ENCODE measurements at places on chromosomes 6 and 20.

GRCh38 chr6:21596949-21597682 lies 3.6 kb downstream of the SOX4 start:
- peak; percentile 40 for DNase-seq

GRCh38 chr6:88616380-88616779 lies 347.0 kb downstream of the RNGTT start:
- no peak for DNase-seq

GRCh38 chr20:12358655-12359009 lies 440.9 kb downstream of the BTBD3 start:
- DNase-seq = no peak

DNA sequence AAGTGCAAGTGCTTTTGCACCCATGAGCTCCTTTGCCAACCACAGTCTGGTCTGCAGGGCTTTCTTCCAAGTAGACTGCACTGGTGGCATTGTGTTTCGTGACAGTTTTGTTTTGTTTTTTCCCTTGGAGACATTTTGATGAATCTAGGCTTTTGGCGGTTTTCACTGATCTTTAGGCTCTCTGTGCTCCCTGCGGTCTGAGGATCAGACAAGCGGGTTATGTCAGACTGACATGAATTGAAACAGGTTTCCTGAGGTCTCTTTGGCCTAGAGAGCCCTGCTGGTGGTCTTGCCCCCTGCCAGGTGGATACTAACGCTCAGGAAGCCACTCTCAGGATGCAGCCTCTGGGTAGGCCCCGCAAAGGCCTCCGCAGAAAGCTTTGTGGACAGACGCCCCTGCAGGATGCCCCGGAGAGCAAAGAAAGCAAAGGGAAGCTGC lies 555.4 kb upstream of the AGPAT4 start:
- DNase-seq = no peak

GRCh38 chr6:70707893-70708292 lies 40.2 kb downstream of the SMAP1 start:
- DNase-seq = no peak

GRCh38 chr6:167578371-167578901 lies 248.3 kb upstream of the AFDN start:
- no peak for DNase-seq

GRCh38 chr6:108644252-108644651 lies 83.5 kb downstream of the FOXO3 start:
- no peak for DNase-seq

DNA sequence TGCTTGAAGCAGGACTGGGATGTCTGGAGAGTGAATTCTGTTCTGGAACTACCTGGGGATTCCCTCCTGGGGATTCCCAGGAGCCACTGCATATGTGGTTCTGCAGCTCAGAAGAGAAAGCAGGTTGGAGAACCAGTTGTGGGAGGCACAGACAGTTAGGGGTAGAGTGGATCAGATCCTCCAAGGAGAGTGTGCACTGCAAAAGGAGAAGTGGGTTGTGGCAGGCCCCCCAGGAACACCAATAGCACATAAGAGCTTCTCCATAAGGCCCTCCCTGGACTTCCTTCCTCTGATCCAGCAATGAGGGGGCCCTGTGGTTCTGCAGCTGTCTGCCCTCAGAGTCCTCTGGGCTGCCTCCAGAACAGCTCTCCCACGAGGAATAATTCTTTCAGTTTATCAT lies 369.2 kb upstream of the CNR1 start:
- no peak for DNase-seq

DNA sequence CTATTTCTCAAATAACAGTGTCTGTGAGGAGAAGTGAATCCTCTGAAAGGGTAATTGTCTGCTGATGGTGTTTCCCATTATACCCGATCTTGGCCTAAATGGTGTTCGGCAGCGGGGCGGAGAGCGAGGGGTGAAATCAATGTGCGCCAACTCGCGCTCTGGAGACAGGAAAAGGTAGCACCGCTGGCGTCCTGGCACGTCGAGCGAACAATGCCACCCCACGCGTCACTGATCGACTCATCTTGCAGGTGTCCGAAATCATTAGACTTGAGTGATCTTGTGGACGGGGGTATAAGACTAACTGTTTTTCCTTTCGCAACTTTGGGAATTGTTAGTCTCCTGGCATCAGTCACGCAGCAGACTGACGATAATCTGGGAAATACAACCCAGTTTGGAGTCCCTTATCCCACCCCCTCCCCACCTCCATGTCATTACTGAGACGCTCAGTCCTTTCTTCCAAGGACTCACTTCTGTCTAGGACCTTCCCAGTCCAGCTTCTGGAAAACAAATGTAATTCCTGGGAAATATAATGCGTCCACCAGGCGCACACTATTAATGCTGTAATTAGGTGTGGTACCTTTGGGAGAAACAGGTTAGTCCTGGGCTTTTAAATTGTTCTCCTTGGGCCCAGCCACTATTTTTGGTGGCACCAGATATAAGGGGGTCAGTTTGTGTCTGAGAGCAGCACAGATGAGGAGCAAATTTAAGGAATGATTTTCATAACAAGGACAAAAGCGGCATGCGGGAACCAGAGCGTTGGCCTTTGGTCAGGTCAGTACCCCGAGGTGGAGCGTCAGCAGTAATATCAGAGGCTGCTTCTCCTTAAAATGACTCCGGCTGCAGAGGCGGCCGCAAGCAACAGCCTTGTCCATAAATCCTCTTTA lies 2.3 kb downstream of the LINC00237 start:
- no peak for DNase-seq

- DNase-seq = no peak
Measured at GRCh38 chr20:14775778-14776177, 438.4 kb upstream of the FLRT3 start.

DNA sequence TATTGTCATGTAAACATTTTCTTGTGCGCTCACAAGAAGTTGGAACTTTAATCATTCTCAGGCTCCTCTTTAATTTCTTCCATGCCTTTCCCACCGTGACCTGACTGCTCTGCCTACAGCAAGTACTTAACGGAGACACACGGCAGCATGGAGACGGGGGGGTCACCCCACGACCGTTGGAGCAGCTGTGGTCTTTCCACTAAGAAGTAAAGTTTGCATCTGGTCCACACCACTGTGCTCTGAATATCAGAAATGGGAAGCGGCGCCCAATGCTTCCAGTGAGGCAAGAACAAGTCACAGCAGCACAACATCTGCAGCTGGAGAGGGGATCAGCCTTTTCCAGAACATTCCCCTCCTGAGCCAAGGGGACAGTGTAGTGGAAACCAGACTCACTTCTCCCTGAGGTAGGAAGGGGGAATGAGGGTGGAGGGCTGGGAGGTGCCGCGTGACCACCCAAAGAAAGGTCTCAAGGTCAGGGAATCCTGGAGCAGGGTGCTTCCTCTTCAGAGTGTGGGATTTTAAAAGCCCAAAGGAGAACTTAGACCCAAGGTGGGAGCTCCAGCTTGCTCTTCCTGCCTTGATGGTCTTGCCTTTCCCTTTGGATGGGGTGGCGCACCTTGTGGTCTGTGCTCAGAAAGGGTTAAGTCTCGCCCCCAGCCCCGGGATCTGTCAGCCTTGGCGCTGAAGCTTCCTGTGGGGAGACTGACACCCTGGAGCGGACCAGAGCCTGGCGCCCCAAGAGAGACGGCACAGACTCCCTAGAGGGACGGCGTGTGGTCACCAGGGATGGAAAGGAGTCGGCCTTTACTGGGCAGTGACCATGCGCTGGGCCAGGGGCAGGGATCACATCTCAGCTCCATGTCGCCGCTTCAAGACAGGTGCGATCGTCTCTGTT lies 25.6 kb upstream of the SMOC2 start:
- no peak for DNase-seq

DNA sequence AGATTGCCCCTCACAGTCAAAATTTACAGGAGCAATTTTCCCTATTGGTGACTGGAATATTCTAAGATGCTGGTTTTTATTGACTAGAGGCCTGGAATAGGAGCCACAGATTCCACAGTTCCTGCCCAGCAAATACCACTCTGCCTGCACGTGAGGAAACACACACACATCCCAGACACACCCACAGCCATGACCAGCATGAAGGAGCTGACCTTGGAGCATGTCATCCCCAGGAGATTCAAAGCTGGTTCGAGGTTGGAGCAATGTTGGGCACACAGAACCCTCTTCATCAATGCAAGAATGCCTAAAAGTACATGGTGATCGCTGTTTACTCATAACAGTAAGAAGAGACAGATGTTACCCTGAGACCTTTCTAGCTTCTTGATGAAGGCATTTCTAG lies 244.6 kb upstream of the FOXQ1 start:
- no peak for DNase-seq

DNA sequence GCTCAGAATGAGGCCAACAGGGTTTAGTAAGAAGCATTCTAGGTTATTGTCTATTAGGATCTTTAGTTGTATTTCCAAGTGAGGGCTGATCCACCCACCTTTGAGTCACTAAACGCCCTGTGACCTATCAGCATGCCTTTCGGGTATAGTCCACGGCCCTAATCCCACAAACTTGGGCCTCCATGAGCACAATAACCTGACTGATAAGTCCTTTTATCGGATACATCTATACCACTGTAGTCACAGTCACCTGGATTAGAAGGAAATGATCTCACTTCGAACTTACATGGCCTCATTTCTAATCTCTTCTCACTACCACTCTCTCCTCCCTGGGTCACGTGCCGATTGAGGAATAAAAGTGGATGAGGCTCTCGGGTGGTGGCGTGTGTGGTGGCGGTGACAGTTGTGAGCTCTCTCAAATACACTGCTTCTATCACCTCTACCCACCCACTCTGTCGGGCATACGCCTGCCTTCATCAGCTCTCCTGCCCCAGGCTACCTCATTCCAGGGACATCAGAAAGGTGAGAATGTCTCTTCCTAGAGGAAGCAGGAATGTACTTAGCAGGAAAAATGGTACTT lies 65.2 kb downstream of the TRAM2 start:
- DNase-seq = no peak

- DNase-seq = no peak
Measured at GRCh38 chr6:152063170-152063921, 255.9 kb downstream of the ESR1 start.

GRCh38 chr6:150296890-150297289 lies 71.9 kb upstream of the IYD start:
- DNase-seq = no peak

DNA sequence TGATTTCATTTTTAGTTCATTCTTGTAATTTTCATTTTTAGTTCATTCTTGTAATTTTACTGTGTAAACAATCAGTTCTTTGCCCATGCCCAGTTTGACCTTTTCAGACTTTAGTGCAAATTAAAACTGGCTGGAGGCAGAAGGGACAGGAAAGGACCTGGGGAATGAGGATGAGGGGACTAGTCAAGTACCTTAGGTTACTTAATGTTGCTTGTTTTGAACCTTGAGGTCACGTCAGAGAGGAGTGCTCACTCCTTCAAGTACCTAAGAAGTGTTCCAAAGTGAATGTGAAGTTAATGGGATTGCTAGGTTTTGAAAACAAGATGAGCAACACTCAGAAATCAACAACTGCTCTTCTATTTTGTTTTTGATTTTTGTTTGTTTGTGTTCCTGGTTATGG lies 82.5 kb downstream of the FOXO3 start:
- no peak for DNase-seq

DNA sequence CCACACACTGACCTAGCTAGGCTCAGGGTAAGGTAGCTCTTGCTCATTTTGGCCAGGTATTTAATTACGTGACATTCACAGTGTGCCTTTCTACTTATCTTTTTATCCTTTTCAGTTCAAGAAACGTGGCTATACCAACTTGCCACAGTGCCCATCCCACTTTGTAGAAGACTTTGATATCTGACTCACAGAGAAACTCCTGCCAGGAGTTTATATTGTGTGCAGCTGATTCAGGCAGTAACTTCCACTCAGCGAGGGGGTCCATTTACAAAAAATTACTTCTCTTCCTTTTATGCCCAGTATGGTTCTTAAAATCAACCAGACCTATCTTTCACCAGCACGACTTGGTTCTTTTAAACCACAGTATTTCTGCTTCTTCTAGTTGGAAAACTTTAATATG lies 75.6 kb downstream of the PRL start:
- DNase-seq = no peak

- DNase-seq = no peak
Measured at GRCh38 chr6:111985202-111985731, 68.6 kb upstream of the CCN6 start.

DNA sequence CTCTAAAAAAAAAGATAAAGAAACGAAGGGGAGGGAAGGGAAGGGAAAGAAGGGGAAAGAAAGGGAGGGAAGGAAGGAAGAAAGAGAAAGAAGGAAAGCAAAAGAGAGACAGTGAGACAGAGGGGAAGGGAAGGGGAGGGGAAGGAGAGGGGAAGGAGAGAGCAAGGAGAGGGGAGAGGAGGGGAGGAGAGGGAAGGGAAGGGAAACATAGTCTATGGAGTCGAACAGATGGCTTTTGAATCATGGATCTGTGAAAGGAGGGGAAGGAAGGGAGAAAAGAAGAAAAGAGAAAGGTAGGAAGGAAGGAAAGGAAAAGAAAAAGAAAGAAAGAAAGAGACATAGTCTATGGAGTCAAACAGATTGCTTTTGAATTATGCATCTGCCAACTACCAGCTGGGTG lies 16.7 kb upstream of the NCOA6 start:
- no peak for DNase-seq

GRCh38 chr20:48721324-48722001 lies 106.3 kb downstream of the PREX1 start:
- DNase-seq = no peak

- no peak for DNase-seq
Measured at GRCh38 chr6:151539506-151540268, 45.9 kb downstream of the CCDC170 start.

GRCh38 chr6:141123497-141123896 lies 1009.2 kb upstream of the GJE1 start:
- DNase-seq = no peak

GRCh38 chr6:108673602-108674001 lies 112.9 kb downstream of the FOXO3 start:
- no peak for DNase-seq

DNA sequence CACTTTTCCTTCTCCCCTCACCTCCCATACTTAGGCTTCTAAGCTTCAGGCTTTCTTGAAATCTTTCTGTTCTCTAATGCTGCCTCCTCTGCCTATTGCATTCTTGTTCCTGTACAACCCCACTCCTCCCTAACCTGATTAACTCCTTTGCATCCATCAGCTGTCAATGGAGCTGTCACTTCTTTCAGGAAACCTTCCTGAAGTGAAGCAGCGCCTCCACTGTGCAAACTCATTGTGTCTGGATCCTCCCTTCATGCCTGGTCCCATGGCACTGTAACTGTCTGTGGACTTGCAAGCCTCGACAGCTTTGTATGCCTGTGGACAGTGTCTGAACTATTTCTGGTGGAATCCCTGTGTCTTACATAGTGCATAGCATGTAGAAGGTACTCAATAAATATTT lies 185.0 kb downstream of the HS3ST5 start:
- DNase-seq = no peak

DNA sequence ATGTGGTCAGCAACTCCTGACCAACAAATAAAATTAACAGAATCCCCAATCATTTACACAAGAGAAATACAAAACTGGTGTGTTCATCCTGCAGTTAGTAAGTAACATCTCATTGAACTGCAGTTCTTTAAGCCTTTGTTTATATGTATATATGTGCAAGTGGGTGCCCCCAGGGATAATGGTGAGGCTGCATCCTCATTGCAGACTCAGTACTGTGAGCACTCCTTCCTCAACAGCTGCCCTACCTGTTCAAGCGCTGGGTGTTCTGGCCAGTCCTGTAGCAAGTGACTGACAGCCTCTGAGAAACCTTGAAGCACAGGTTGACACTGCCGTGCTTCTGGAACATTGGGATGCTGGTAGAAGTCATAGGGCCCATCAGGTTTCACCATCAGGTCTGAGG lies 49.8 kb upstream of the LYRM2 start:
- DNase-seq = no peak
